ENCODE measurements at places on chromosomes 16 and 17.

DNA sequence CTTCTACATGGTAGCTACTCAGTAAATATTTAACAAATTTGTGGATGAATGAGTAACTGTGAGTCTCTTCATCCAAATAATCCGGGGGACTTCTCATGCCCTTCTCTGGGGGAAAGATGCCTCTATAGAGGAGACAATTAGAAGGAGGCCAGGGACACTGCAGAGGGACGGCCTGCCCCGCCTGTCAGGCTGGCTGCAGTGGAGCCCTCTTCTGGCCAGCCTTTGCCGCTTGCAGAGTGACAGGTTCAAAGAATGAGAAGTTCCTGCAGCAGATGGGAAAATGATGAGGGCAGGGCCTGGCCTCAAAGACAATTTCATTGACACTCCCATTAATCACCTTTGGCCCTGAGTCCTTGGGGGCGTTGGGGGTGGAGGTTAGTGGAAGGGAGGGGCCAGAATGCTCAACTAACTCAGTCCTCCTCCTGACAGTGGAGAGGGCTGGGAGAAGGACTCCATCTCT is 339.0 kb downstream of the MAF start:
- no peak for DNase-seq

DNA sequence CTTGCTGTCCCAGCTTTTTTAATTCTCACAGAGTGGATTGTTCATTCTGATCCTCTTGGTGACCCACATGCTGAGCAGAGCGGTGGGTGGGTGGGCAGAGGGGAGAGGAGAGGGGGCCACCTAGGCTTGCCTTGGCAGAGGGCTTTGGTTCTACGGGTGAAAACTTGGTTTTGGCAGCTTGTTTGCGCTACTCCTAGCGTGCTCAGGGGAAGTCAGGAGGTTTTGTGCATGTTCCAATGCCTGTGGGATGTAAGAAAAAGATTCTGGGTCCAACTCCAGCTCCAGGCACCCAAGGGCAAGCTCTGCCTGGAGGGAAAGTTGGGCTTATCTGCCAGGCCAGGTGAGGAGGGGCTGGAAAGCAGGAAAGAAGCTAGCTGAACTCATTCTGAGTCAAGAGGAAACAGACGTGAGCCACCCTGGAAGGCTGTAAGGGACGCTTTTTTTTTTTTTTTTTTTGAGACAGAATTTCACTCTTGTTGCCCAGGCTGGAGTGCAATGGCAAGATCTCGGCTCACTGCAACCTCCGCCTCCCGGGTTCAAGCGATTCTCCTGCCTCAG is 169.1 kb downstream of the WSCD1 start:
- no peak for DNase-seq

DNA sequence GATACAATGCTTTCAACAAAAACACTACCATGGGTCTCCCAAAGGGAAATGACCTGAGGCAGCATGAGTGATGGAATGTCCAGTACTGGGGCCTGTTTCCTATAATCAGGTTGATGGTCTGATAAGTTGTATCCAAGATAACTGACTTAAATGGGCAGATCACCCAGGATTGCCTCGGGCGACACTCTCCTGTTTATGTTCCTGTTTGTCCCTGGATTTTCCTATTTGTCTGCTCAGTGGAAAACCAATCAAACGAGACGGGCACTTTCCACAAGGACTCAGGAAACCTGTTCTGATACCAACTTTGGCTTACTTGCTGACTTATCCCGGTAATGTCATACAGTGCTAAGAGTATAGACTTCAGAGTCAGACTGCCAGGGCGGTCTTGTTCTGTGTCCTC is 27.4 kb downstream of the USP43 start:
- no peak for DNase-seq

DNA sequence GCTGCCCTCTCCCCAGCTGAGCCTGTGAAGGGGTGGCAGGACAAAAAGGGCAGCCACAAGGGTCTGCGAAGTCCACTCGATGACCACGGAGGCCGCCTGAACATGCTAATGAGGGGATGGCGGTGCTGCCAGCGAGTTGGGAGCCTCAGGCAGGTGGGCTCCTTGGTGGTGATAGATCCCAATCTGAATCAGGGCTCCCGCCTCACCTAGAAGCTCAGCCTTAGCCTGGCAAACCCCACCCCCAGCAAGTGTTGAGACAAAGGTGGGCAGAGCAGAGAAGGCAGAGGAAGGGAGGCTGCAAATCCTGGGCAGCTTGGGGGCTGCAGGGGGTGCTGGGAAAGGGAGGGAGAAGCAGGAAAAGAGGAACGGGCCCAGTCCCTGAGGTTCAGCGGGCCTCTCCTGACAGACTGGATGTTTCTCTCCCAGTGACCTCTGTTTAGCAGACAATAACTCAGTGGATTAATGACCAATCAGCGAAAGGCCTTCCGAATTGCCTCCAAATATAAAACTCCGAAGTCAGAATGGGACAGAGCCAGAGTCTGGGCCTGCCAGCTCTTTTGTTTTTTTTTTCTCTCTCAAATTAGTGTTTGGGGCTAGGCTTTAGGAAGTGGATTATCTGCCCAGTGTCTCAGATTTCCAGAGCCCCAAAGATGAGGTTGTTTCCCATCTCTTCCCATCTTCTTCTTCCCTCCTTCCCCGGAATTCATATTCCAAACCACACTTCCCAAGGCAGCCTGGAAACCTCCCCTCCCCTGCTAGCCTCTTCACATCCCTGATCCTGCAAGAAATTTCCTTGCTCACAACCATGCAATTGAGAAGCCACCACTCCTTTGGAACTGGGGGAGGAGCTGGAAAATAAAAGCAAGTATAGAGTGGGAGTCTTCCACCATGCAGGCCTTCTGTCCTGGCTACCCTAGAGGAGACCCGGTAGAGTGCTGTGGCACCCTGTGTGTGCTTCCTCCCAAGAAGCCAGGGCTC is 15.2 kb upstream of the HOXB2 start:
- no peak for DNase-seq

- DNase-seq: no peak
Observed at GRCh38 chr16:67451061-67451703, 20.3 kb downstream of the HSD11B2 start.

DNA sequence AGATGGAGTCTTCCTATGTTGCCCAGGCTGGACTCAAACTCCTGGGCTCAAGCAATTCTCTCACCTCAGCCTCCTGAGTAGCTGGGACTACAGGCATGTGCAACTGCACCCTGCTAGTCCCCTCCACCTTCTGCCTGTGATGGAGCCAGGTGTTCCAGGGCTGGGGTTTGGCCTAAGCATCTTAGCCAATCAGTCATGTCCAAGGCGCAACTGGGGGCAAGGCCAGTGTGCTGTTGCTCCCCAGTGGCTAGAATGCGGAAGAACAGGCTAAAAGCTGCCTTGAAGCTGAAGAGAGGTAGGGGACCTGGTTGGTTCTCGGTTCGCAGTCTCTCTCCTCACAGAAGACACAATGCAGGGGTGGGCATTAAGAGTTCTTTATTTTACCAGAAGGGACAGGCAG is 18.6 kb downstream of the FLOT2 start:
- DNase-seq: no peak

GRCh38 chr17:77490361-77491183 is 349.8 kb downstream of the SEC14L1 start:
- no peak for DNase-seq

DNA sequence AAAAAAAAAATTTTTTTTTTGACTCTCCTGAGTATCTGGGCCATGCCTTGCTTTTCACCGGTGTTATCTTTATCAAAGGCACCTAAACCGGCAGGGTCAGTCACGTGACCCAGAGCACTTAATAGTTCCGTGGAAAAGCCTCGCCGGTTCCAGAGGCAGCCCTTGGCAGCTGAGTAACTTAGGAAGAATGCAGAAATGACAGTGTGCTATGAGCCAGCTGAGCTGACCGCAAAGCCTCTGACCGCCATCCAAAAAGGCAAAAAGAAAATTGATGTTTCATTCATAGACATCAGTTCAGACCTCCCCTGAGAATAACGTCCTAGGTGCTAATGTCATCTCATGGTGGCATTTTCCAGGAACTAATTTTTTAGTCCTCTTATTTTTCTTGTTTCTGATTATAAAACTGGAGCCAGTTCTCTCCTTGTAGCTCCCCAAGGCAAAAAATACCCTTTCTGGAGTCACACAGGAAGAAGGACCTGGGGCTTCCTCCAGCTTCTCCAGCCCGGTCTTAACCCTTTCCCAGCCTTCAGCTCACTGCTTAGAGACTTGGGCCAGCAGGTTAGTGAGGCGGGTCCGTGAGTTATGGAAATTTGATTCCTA is 122.6 kb downstream of the SOCS1 start:
- no peak for DNase-seq

DNA sequence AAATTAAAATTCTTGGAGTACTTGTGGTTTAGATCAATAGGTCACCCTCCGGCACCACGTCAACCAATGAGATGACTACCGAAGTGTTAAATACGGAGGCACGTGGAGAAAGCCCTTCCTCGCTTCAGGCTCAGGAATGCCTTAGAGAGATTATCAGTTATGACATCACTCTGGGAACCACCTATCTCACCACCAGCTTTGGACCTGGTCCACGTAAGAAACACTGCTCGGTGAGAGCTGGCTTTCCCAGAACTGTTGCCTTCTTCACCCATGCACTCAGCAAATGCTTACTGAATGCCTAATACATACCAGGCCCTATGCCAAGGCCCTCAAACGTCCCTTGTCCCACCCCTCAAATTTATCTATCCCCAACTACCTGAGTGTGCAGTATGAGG is 71.3 kb downstream of the SMG6 start:
- no peak for DNase-seq

DNA sequence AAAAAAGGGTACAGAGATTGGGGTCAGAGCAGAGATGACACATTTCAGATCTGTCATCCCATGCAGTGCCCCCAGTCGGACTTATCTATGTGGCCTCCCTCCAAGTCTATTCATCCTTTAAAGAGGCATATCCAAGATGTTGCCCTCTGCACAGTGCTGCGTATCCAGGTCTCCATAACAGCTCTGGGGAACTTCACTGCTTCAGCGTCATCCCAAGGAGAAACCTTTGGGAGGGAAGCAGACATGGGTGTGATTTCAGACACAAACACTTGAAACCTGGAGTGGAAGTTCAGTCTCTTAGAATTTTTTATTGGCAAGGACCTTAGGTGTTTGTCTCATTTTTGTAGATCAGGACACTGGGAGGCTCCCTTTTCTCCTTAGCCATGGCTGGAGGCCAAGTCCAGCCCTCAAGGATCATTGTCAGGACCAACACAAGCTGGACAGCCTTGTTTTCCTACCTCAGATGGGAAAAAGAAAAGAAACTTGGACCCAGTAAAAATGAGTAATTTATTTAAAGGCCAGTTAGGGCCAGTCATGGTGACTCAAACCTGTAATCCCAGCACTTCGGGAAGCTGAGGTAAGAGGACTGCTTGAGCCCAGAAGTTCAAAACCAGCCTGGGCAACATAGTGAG is 23.9 kb upstream of the NLK start:
- DNase-seq: no peak

- no peak for DNase-seq
Observed at GRCh38 chr17:33115366-33115765, 123.7 kb downstream of the SPACA3 start.

DNA sequence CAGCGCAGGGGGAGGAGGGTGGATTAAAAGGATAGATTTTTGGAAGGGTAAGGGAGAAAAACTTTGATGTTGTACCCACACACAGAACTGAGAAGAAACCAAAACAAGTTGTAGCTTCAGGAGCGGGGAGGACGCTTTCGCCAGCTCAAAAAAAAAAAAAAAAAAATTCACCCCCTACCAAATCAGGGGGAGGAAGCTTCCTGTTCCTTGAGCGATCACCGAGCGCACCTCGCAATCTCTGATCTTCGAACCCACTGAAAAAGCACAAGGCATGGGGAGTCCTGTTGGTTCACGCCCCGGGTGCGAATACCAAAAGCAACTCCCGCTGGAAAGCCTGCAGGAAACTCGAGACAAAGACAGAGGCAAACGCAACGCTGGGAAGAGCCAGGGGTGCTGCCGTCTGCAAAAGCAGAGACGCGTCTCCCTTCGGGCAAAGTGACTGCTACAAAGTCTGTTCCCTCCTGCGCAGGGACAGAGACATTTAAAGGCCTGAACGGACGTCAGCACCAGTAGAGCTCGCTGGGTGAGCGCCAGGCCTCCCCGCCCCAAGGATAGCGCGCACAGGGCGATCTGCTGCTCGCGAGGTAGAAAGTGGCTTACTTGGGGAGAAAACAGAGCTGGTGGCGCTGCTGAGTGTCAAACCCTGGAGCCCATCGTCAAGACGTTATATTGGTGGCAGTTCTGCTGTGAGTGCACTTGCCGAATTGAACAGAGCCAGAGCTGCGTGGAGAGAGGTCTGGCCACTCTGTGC is 190.4 kb downstream of the USP22 start:
- no peak for DNase-seq

DNA sequence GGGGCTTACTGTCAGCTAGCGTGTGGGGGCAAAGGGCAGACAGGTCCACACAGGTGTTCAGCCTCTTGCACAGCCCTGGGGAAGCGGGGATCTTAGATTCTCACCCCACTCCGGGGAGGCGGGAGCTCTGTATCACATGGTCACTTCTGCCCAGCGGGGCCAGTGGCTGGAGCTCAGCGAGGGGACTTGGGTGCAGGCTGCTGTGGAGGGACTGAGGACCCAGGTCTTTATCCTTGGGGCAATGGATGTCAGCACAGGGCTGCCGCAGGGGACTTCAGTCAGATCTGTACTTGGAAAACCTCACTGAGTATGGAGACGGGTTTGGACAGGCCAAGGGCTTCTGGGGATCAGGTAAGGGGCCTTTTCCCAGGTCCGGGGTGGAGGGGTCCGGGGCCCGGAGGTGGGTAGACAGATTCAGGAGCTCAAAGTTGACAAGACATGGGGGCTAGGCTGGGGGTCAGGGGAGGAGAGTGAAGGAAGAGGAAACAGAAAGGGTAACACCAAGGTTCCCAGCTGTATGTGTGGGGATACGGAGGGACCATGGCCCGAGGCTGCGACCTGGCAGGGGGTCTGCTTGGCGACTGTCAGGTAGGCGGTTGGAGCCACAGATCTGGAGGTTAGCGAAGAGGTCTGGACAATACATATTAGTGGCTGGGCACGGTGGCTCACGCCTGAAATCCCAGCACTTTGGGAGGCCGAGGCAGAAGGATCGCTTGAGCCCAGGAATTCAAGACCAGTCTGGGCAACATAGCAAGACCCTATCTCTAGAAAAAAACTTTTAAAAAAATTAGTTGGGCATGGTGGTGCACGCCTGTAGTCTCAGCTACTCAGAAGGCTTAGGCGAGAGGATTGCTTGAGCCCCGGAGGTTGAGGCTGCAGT is 15.1 kb upstream of the BAIAP2 start:
- DNase-seq: no peak

GRCh38 chr16:10088380-10088793 is 93.8 kb downstream of the GRIN2A start:
- no peak for DNase-seq

- no peak for DNase-seq
Observed at GRCh38 chr16:4536391-4537106, 2.0 kb downstream of the CDIP1 start.

Measured in stimulated activated CD8-positive, alpha-beta memory T cell treated with anti-CD3 and anti-CD28 coated beads, Interleukin-4, amount 100 ng/mL, for 4 hours (primary cell).